Stimulated activated CD8-positive, alpha-beta memory T cell treated with anti-CD3 and anti-CD28 coated beads, Interleukin-15, amount 100 ng/mL, for 48 hours (primary cell): ENCODE measurements at places on chromosomes 11 and 22.

- no peak for DNase-seq
These were observed 684.9 kb upstream of the CCDC90B start for GRCh38 chr11:83971063-83971462.

- no peak for DNase-seq
These were observed 83.2 kb downstream of the GRIK4 start for GRCh38 chr11:120594746-120595145.

GRCh38 chr11:113629562-113629961 is 76.5 kb downstream of the TMPRSS5 start:
- DNase-seq, result no peak

DNA sequence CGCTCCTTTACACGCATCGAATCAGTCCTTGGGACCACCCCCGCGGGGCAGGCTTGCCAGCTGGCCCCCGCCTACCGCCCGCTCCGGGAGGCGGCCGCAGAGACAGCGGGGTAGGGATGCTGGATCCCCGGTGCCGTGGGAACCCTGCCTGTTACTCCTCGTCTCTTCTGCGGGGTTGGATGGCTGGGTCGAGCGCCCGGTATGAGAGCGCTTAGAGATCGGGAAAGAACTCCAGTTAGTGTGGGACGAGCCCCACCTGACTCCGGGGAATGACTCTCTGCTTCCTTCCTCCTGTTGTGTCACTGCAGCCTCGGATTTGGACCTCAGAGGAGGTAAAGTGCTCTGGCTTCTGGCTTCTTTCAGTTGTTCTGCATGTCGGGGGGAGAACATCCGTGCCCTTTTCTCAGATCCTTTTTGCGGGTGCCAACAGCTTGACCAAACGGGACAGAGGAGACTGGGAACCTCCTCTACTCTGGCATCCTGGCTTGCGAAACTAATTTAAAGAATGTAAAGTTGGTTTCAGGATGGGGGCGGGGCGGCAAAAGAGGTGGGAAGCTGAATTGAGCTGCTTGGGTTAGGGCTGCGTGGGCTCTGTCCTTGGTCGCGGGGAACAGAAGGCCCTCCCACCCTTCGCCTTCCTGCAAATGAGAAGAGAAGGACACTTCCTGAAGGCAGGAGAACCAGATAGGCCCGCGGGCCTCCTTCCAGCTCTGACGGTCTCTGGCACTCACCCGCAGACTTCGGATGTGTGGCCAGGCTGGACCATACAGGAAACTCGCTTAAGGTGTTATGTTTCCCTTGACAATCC is 938 bp downstream of the LAYN start:
- DNase-seq, result no peak

GRCh38 chr22:22923379-22923778 is 35.8 kb downstream of the IGLL5 start:
- no peak for DNase-seq

DNA sequence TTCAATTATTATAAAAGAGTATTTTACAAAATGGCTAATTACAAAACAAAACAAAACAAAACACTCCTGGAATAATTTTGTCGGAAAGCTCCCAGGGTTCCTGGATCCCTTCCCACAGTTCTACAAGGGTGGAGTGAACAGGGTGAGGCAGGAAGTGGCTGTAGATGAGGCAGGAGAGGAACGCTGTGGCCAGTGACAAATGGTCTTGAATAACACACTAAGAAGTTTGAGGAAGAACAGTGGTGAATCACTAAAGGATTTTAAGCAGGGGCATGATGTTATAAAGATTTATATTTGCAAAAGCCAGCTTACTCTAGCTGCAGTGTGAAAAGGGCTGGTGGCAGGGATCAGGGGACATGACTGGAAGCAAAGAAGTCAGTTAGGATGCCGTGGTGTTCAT is 33.8 kb upstream of the APOA1 start:
- DNase-seq, result no peak

DNA sequence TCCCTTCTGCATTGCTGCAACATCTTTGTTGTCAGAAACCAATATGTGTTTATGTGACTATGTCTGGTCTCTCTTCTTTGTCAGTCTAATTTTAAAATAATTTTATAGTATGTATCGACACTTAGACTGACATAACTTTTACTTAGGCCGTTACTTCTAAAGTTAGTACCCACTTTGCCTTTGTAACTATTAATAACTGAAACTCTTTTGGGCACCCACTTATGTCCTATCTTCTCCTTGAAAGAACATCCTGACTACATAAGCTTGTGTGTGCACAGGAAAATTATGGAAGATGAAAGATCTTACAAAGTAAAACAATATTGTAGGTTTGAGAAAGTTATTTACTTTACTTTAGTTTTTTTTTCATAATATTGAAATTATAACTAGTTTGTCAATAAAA is 230.4 kb upstream of the CCDC179 start:
- DNase-seq, result no peak

DNA sequence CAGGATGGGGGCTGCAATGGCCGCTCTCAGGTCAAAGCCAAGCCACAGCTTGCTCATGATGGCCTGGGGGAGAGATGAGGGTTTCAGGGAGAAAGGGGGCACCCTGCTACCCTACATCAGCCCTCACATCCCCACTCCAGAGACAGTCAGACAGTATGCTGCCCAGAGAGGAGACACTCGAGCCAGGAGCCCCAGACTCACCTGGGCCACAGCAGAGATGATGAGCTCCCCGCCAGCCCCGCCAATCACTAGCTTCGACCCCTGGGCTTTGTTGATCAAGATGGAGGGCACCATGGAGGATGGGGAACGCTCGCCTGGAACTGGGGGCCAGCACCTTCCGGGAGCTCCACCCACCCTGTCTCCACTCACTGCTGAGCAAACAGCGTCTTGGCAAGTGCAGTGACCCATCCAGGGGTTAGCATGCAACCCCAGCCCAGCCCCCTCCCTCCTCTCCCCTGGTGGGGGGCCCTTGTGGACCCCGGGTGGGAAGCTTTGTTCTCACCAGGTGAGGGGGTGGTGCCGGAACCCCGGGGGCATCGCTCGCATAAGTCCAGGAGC is 19.8 kb downstream of the GGT5 start:
- DNase-seq, result no peak

DNA sequence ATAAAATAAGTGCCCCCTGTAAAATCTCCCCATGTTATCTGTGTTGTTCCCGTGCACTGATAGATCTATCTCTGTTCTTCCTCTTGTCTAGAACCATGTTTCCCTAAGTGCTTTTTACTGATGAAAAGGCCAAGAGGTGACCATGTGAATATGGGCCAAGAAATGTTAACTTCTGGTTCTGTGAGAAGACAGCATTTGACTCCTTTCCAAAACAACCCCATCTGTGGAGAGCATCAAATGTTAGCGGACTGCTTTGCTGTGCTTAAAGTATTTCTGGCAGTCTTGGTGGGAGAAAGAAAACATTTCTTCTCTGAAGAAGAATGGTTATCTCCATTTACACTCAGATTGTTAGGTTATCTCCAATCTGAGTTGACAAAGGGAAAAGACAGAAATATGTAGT is 58.6 kb upstream of the GUCY1A2 start:
- no peak for DNase-seq

- no peak for DNase-seq
These were observed 76.3 kb downstream of the MORC2 start for GRCh38 chr22:30892286-30892685.

- DNase-seq, result no peak
These were observed 5.5 kb upstream of the NXF1 start for GRCh38 chr11:62810748-62811147.

GRCh38 chr11:128379587-128380580 is 207.5 kb downstream of the ETS1 start:
- DNase-seq, result peak; percentile 26

DNA sequence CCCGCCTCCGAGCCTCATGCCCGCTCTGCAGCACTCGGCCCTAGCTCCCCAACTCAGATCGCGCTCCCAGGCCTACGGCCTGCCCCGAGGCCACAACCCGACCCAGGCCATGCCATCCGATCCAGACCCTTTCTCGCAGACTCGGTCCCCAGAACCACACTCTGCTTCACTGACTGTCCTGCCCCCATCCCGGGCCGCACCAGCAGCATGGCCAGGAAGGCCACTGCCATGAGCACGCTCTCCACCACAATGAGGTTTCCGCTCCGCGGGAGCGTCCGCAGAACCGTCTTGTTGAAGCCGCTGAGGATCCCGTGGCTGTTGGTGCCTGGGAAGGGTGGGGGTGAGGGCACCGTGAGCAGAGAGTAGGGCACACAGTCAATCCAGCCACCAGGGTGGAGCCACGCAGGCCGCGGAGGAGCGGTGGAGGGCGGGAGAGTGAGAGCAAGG is 6.4 kb downstream of the UNC93B1 start:
- no peak for DNase-seq

GRCh38 chr11:131874070-131874469 is 503.7 kb downstream of the NTM start:
- no peak for DNase-seq

GRCh38 chr22:47260551-47260950 is 498.1 kb downstream of the TBC1D22A start:
- no peak for DNase-seq

DNA sequence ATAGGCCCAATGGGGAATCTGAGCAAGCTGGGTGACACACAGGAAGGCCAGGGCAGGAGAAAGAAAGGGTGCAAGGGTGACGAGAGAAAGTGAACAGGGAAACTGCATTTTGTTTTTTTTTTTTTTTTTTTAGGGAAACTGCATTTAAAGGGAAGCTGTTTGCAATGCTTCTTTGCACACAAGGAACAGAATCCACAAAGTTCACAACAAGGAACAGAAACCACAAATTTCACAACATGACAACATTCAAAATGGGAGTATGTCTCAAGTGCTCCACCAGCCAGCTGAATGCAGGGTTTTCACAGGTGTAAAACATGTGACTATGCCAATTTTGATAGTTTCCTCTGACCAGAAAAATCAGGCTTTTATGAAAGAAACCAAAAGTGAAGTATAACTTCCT is 6.8 kb upstream of the PLAAT3 start:
- DNase-seq, result no peak

DNA sequence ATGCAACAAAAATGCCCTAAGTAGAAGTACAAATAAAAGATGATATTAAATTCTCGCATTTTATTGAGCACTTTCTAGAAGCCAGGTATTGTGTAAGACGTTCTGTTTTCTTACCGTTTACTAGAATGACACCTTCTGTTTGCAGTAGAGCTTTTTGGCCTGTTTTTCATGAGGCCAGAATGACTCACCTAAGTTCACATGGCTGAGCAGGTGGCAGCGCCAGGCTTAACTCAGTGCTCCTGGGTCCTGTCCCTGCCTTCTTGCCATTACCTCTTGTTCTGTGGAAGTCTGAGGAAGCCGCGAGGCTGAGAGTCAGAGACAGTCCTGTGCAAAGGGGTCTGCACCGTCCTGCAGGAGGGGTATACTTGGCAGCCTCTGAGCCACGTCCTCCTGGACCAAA is 113.8 kb downstream of the ATXN10 start:
- DNase-seq, result no peak
